ENCODE measurements at places on chromosomes 6 and 20.

- DNase-seq = no peak
These were observed 401.6 kb upstream of the CITED2 start for GRCh38 chr6:139776041-139776440.

DNA sequence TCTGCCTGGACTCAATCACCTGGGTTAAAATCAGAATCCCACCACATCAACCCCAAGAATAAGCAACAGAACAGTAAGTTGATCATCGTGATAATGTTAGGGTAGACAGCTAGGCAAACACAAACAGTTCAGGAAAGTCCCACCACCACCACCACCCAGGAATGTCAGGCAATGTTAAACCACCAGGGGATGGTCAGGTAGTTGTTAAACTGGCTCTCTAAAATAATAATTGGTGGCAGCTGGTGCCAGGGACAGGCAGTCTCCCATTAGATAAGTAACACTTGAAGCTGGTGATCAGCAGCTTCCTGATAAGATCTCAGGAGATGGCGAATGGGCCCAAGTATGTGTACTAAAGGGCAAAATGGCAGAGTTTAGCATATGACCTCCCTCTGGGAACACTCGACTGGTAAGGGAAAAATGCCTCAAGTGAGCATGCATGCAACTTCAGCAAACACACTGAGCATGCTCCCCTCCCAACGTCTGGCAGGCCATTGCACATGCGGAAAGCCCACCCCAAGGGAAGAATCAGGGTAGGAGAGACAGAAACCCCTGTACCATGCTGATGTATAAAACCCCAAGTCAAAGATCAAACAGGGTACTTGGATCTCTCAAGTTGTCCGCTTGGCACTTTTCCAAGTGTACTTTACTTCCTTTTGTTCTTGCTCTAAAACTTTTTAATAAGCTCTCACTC is 66.6 kb downstream of the IPCEF1 start:
- DNase-seq = no peak

DNA sequence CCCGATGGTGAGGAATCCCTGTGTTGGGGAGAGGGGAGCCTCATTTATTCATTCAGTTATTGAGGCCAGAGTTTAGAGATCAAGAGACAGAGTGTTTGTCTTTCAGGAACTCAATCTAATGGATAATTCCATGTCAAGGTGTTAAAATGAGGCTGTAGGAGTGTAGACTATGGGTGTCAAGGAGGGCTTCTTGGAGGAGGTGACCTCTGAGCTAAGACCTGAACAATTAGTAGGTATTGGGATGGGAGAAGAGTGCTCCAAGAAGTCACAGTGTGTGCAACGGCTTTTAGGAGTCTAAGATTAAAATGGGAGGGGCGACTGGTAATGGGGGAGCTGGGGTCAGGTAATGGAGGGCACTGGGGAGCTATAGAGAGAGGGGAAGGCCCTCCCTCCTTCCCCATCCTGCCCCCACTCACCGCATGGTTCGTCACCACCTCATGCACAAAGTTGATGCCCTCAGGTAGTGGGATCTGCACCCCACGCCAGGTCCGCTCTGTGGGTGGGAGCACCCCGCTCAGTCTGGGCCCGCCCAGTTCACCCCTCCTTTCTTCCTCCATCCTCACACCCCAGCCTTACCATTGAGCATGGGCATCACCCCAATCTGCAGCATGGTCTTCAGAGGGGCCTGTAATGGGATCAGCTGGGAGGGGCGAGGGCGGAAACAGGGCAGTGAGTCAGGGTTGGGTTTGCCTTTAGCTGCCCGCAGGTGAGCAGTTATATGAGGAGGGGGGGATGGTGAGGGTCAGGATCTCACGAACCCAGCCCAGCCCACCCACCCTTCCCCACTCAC is 8.1 kb downstream of the CTSA start:
- no peak for DNase-seq

DNA sequence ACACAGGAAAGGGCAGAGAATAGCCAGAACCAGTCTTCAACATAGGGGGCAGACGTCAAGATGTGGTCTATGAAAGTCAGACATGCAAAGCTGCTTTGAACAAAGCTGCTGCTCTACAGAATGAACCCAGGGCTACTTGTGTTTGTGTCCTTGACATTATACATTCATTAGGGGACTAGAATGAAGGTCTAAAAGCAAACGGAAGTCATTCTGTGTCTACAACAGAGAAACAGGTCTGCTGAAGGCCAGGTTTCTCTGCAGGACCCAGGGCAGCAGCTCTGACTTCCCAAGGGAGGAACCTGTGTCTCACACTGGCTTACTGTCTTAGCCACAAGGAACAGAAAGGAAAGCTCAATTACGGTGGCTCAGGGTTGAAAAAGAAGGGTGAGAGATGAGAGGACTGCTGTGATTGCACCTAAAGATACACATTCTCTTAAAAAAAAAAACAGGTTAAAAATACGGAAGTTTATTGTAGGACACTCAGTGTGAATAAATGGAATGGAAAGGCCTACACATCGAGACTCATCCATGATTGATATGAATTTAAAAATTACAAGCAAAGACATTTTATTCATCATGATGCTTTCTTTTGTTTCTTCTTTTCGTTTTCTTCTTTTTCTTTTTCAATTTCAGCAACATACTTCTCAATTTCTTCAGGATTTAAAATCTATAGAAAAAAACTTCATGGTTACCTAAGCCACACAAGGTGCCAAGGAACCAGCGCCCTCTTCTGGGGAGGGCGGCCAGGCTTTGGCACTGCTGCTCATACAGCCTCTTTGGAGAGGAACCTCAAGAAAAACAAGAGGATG is 6.7 kb downstream of the PSMA7 start:
- peak; percentile 68 for DNase-seq

- DNase-seq = no peak
These were observed 17.8 kb upstream of the HLA-DRB1 start for GRCh38 chr6:32607263-32607987.

DNA sequence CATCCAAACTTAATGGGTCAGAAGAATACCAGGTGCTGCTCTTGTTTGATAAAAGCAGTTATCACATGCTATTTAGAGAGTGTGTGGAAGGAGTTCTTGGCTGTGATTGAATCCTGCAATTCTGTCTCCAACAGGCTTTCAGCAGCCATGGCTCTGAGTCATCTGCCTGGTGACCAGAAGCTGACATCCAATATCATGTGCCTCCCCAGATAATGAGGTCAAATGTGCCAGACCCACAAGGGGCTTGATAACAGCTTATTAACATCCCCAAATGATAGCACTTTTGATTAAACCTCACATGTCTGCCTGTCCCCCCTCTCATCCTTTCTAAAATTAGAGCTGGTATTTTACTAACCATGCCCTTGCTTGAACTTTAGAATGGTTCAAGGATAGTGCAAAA is 175.7 kb upstream of the PLN start:
- DNase-seq = no peak
